ENCODE measurements at places on chromosomes 6 and 20. TPM values are rescaled to one million over a fixed set of nuclear protein-coding genes. Genes with fewer than 3 reads are reported as not detected.

DNA sequence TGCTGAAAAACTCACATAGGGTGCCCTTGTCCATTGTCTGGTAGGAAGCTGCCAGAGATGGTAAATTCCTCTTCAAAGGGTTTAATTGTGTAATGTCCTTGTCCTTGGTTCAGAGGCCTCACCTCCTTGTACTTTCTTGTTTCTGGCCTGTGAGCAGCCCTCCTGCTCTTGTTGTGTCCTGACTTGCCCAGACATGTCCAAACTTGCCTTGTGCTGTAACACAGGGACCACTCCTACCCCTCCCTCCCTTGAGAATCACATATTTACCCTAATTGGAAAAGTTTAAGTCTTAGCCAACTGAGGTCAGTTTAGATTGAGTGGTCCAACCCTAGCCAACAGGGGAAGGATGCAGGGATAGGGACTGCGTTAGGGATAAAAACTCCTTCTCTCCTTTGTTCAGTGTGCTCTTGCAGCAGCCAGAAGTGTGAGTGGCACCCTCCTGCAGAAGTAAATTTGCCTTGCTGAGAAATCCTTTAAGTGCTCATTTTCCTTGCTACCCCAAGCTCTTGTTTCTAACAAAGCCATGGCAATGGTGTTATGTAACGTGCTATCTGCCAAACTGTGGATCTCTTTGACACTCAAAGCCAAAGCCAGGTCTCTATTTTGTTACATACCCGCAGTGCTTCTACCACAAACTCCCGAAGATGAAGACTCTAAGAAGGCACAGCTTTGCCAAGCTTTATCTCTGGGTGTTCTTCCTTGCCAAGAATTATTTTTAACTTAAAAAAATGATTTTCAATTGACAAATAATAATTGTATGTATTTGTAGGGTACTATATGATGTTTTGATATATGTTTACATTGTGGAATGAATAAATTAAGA, 414.5 kb downstream of the ESR1 start:
- DNase-seq, result no peak

GRCh38 chr20:12179692-12180091, 262.0 kb downstream of the BTBD3 start:
- DNase-seq, result no peak

The ZSCAN23 gene
- polyA plus RNA-seq, result 3.8 TPM

GRCh38 chr6:126550323-126550722, 210.4 kb downstream of the CENPW start:
- no peak for DNase-seq

GRCh38 chr6:139588076-139588639, 213.7 kb upstream of the CITED2 start:
- peak; percentile 85 for DNase-seq

- DNase-seq, result no peak
Measured at GRCh38 chr6:131015025-131015591, 47.9 kb downstream of the EPB41L2 start.

The CCN6 gene
- polyA plus RNA-seq, result 0.08 TPM

The ROS1 gene
- polyA plus RNA-seq, result 0.01 TPM

DNA sequence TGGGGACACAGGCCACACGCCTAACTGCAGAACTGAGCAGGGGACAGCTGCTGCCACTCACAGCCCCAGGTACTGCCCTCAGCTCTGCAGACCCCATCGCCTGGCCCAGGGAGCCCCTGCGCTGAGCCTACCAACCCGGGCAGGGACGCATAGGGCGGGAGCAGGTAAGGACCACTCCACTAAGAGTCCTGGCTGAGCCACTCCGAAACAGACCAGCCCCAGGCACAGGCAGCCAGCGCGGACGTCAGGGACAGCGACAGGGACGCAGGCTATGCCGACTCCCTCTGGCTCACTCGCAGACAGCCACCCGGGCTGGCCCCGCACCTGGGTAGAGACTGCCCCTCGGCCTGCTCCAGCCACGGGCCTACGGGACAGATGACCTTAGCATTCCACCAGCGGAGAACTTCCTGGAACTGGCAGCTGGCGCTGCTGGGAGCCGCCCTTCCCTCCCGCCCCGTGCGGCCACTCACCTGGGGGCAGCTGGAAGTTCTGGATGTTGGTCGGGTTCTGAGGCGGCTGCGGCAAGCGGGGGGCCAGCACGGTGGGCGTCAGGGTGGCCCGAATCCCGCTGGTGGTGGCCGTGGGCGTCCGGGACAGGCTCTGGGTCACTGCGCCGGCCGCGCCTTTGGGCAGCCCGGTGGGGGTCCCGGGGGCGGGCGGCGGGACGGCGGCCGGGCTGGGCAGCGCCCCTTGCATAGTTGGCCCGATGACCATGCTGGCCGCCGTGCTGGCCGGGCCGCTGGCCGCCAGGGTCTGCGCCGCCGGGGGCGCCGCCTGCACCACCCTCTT, 1.5 kb downstream of the TAF4 start:
- DNase-seq, result no peak

The DEFB124 gene
- polyA plus RNA-seq, result not detected

- DNase-seq, result no peak
Measured at GRCh38 chr20:17304774-17305173, 77.9 kb downstream of the PCSK2 start.

DNA sequence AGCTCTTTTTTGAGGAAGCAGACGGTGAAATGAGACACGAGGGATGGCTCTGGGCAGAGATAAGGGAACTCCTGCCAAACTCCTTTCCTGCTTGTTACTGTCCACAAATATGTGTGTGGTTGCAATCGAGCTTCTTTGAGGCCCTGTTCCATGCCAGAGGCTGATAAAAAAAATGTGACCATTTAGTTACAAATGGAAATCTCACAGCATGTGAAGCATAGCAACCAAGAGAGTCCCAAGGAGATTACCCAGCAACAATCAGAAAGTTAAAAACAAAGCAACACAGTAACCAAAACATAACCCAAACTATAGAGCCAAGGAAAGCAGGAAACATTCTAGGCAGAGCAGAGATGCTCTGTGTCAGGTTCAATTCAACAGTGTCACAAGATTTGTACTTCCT, 35.4 kb upstream of the HMGN3 start:
- peak; percentile 82 for DNase-seq

GRCh38 chr6:19320111-19320581, 517.0 kb upstream of the ID4 start:
- no peak for DNase-seq

DNA sequence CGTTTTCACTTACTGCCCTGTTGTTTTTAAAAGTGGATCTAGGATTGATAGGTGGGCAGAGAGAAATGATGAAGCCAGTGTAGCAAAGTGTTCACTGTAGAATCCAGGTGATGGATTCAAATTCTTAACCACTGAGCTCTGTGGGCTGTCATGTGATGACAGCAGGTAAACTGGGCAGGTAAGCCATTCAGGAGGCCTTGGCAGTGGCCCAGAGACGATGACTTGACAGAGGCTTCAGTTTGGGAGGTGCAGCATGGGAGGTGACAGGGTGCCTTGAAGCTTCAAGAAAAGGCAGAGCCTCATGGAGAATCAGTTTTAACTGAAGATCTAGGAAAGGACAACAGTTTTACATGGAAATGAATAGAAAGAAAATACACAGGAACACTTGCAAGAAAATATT, 2.0 kb downstream of the NAA20 start:
- DNase-seq, result no peak

GRCh38 chr20:53760025-53760441, 166.4 kb upstream of the ZNF217 start:
- DNase-seq, result no peak

The RIMS4 gene
- 0.03 TPM for polyA plus RNA-seq

The PSORS1C2 gene
- not detected for polyA plus RNA-seq

GRCh38 chr20:61720348-61720696, 345.4 kb downstream of the TAF4 start:
- DNase-seq, result no peak

- DNase-seq, result no peak
Measured at GRCh38 chr6:149194820-149195558, 122.5 kb upstream of the TAB2 start.

DNA sequence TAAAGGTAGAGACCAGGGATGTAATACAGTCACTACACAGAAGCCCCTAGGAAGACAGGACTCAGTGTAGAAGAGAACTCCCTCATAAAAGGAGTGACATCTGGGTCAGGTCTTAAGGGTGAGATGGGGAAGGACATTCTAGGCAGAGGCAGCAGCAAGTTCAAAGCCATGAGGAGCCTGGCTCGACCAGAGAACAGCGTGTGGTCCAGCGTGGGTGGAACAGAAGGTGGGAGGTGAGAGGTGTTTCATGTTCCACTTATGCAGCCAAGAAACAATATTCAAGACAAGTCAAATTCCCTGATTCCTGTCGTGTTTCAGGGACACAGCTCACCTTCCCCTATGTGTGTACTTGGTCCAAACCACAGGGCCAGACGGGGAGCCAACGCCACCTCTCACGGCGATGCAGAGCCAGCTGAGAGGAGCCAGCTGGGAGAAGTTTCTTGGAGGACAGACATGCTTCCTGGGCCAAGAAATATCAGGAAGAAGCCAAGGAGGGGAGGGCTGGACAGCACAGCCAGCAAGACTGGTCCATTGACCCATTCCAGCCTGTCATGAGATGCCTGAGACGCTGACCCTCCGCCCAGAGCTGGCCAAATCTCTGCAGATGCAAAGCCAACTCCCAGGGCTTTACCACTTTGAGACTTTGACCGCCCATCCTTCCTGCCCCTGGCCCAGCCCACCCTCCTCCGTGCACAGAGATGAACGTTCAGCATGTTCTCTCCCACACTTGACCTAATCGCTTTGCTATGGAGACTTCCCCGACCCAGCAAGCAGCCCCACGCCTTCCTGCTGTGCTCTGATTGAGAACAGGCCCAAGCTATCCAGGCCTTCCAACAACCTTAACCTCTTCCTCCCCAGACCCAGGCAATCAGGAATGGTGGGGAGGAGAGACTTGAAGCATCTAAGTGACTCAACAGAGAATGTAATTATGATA, 113.8 kb downstream of the PRND start:
- peak; percentile 58 for DNase-seq

DNA sequence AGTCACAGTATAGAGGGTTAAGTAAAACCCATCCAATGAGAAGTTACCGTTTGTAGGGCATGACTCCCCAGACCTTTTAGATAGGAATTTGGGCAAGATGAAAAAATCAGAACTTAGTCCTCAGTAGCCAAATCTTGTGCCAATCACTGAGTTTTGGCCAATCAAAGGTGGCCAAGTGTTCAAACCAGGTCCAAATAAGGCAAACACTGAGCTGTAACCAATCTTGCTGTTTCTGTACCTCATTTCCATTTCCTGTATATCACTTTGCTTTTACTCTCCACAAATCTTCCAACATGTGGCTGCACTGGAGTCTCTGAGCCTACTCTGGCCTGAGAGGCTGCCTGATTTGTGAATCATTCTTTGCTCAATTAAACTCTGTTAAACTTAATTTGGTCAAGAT, 81.8 kb upstream of the GPR6 start:
- peak; percentile 74 for DNase-seq

The KCNG1 gene
- polyA plus RNA-seq, result 0.73 TPM

The ZBTB46 gene
- 0.96 TPM for polyA plus RNA-seq

The GSTA3 gene
- polyA plus RNA-seq, result not detected

The GRIK2 gene
- 0.40 TPM for polyA plus RNA-seq

- DNase-seq, result no peak
Measured at GRCh38 chr20:20229595-20229994, 138.3 kb upstream of the INSM1 start.
